Tibial nerve (tissue), 4 donors: ENCODE measurements at places on chromosomes 13 and 19. TPM values are rescaled to one million over a fixed set of nuclear protein-coding genes. Genes with fewer than 3 reads are reported as not detected.

- H3K4me1 ChIP-seq = peaks cover 12% of the 10 kb centered on the region
- no peak overlapping the region for H3K4me3 ChIP-seq
- peaks cover 71% of the 10 kb centered on the region for H3K36me3 ChIP-seq
- DNase-seq = no peak
- no peaks in the 10 kb centered on the region for H3K27me3 ChIP-seq
- H3K27ac ChIP-seq = no peak overlapping the region
Observed at GRCh38 chr13:31154939-31155338, 6.8 kb downstream of the HSPH1 start.

PSG7 gene
- not detected for total RNA-seq

- H3K27ac ChIP-seq = no peak overlapping the region
- no peak overlapping the region for H3K4me3 ChIP-seq
- H3K27me3 ChIP-seq = no peaks in the 10 kb centered on the region
- H3K36me3 ChIP-seq = no peaks in the 10 kb centered on the region
- DNase-seq = no peak
Observed at GRCh38 chr13:52377898-52378297, 28.1 kb downstream of the THSD1 start.

DNA sequence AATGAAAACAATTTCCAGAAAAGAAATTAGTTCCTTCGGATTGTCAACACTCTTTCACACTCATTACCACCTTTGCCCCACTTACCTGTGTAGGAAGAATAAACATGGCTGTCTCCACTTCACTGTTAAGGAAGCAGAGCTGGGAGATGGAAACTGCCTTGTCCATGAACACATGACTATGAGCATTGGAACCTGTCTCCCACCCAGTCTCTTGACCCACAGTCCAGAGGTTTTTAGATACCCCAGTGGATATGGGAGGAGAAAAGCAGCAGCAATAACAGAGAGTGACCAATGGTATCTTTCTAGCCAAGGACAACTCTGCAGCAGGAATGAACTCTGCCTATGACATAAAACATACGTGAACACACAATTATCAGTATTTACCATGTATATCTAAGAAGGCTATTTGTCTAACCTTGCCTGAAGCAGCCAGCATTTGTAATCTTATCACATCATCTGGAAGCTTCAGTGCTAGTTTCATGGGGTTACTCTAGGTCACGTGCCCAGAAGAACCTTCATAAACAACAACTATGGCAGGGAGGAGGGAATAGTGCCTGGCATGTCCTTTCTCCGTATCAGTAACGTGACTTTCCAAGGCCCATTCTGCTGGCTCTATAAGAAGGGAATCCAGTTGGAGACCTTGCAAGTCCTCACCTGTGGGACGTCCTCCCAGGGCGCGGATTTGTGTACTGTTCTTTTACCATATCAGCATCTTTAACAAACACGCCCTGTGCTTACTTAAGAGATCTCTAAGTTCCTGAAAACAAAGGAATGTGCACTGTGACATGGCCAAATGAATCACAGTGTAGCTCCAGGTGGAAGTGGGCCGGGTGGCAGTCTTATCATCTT, 221.8 kb upstream of the UBL3 start:
- H3K4me3 ChIP-seq = no peak overlapping the region
- no peak for DNase-seq
- no peaks in the 10 kb centered on the region for H3K36me3 ChIP-seq
- no peak overlapping the region for H3K27ac ChIP-seq

ZNF223 gene
- total RNA-seq = 1.7 TPM
